ENCODE measurements at places on chromosomes 7 and 10.
A peak's percentile ranks its signal among the peaks of the same experiment; 100 is the strongest.

GRCh38 chr10:87547734-87548311 is 43.1 kb downstream of the MINPP1 start:
- peak; percentile 91 for DNase-seq

- peak; percentile 84 for DNase-seq
These were observed 61.0 kb downstream of the NRP1 start for GRCh38 chr10:33273295-33274002.

DNA sequence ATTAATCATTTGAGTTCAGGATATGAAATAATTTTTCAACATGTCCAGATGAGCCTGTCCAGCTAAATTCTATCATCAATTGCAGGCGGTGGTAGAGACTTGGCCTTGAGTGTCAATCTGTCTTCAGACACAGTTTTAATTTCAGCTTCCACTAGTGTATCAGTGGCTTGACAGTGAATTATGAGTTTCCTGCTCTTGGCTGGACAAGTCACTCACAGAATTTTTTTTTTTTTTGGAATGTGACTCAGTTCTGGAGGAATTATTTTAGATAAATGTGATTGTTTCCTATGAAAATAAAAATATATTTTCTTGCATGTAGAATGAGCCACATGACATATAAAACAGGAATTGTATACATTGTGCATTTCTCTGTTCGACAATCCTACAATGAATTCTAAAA is 319.9 kb upstream of the AKR1E2 start:
- DNase-seq, result peak; percentile 15

- DNase-seq, result no peak
These were observed 38.5 kb upstream of the EBF3 start for GRCh38 chr10:130002606-130003005.

DNA sequence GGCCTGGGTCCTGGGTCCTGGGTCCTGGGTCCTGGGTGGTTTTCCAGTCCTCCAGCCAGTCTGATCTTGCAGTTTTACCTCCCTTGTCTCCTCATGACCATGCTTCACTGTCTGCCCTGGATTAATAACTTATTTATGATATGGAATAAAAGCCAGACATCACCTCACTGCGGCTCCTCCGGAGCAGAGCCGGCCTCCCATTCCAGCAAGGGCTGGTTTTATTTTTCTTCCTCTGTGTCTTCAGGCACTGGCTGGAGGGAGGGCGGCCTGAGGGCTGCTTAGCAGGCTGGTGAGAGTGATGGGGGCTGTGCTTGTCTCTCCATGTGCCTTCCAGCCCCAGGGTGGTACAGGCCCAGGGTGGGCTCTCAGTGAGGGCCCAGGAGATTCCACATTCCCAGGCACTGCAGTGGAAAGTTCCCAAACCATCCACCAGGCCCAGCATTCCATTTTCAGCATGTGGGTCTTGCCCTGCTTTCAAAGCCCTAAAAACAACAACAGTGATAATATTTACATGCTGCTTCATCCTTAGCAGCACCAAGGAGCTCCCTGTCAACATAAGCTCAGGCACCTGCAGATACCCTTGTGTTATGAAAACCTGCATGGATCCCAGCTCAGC is 12.6 kb downstream of the ADAMTS14 start:
- DNase-seq, result no peak
